ENCODE measurements at places on chromosomes 1 and 21.

DNA sequence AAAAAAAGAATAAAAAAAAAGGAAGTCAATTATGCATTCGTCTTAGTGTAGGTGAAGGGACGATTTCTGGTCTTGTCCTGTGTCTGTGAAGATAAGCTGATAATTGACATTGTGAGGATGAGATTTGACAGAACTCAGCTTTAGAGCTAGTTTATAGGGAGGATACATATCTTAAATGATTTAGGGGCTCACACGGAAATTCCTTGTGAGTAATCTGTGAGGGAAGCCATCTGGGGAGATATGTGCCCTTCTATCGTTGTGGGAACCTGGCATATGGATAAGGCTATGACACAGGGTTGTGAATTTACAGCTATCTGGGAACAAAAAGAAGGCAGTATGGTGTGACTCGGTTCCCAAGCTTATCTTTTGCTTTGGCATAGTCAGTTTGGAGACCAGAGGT lies 71.1 kb downstream of the RABGAP1L start:
- DNase-seq: no peak

GRCh38 chr1:169128562-169128961 lies 22.1 kb downstream of the ATP1B1 start:
- no peak for DNase-seq

GRCh38 chr1:27350663-27351540 lies 9.1 kb downstream of the SYTL1 start:
- no peak for DNase-seq

GRCh38 chr1:18972531-18972930 lies 16.1 kb upstream of the IFFO2 start:
- no peak for DNase-seq

GRCh38 chr1:53511933-53512806 lies 53.0 kb downstream of the DMRTB1 start:
- no peak for DNase-seq

DNA sequence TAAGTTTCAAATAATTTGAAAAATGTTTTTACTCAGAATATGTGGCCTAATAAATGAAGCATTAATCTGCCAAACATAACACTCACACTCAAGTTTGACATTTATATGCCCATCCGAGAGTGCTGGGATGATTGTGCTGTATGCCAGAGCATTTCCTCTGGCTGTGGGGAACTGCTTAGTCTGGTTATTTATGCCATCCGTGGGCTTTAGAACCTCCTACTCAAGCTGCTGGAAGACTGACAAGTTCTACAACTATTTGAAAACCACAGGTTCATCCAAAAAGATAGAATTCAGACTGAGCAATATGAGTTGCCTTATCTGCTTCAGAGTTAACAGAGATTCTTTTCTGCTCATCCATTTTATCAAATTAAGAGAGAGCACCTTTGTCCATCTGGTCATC lies 25.9 kb downstream of the PCNX2 start:
- DNase-seq: no peak

- DNase-seq: no peak
Observed at GRCh38 chr1:35554266-35555211, 2.7 kb downstream of the KIAA0319L start.

- no peak for DNase-seq
Observed at GRCh38 chr1:36740446-36740845, 257.7 kb upstream of the CSF3R start.

GRCh38 chr21:44298301-44298700 lies 1.6 kb upstream of the PFKL start:
- DNase-seq: no peak

DNA sequence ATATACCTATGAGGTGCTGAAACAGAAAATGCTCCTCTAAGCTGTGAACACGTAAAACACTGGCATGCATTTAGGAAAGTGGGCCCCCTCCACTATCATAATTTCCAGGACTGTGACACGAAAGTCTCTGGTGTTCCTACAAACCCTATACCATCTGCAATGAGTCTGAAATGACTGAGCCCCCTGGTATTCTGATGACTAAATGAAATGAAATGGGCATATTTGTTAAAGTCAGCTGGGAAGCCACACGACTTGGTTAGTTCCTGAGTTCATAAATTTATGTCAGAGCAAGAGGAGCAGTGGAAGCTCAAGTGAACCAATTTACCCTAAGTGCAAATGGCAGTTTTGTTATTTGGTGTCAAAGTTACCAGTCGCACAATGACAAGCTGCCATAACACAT lies 182.3 kb downstream of the KCTD3 start:
- no peak for DNase-seq

DNA sequence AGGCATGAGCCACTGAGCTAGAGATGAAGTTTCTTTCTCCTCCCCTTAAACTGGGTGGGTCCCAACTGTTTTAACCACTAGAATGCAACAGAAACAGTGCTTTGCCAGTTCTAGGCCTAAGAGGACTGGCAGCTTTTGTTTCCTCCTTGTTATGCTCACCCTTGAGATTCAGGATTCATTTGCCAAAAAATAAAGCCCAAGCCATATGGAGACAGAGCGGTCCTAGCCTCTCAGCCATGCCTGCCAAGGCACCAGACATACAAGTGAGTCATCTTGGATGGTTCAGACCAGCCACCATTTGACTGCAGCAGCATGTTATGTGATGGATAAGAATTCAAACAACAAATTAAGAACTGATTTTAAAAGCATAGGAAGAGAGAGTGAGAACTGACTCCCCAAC lies 38.1 kb upstream of the STUM start:
- no peak for DNase-seq

DNA sequence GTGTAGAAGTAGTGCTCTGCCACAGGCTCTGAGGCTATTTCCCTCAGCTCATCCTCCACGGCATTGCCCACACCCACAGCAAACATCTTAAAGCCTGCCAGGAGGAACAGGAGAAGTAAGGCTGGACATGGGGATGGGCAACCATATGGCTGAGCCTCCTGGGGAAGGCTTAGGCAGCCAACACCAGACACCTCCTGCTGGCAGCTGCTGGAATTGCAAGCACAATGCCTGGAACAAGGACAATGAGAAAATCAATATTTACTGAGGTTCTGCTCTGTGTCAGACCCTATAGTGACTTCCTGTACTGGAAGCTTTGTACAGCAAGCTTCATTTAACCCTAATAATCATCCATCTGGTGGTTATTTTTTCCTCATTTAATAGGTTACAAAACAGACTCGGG lies 8.2 kb downstream of the MATN1 start:
- DNase-seq: no peak

GRCh38 chr1:182588500-182589396 lies at the start of gene RNASEL:
TSS of gene RNASEL (minus strand) at chr1:182589256. CDS start at chr1:182586806, 2,450 bp downstream.
- DNase-seq: no peak

- DNase-seq: no peak
Observed at GRCh38 chr21:15775291-15775690, 45.5 kb downstream of the USP25 start.

DNA sequence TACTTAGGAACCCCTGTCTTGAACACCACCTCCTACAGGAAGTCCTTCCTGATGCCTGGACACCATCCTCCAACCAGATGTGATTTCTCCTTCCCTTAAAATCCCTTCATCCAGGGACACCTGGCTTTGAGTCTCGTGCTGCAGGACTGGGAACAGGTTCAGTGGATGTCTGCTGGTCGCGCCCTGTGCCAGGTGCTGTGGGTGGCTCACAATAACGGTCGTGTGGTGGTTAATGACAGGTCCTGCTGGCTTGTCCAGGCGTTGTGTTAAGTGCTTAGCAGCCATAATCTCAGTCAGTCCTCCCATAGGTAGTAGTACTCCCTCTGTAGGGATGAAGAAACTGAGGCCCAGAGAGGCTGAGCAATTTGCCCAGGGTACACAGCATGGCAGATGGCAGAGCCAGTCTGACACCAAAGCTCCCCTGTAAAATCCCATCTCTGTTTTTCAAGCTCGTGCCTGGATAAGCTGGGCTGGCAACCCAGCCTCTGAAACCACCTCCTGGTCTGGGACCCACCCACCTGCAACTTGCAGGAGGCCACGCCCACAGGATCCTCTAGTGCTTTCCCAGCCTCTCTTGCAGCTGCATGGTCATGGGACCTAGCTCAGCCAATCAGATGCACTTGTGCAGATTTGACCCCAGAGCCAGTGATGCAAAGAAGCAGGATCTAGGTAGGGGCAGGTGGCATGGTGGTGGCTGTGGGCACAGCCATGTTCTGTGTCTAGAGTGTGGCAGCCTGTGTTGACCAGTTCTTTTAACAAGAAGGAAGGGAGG lies 106.0 kb upstream of the IFFO2 start:
- no peak for DNase-seq

- DNase-seq: no peak
Observed at GRCh38 chr1:232751393-232752140, 53.6 kb upstream of the MAP10 start.

GRCh38 chr1:116411784-116412479 lies 38.9 kb downstream of the ATP1A1 start:
- DNase-seq: no peak

GRCh38 chr1:247286134-247286670 lies 30.3 kb downstream of the VN1R5 start:
- DNase-seq: no peak

GRCh38 chr1:50700621-50701020 lies 259.4 kb downstream of the FAF1 start:
- no peak for DNase-seq

DNA sequence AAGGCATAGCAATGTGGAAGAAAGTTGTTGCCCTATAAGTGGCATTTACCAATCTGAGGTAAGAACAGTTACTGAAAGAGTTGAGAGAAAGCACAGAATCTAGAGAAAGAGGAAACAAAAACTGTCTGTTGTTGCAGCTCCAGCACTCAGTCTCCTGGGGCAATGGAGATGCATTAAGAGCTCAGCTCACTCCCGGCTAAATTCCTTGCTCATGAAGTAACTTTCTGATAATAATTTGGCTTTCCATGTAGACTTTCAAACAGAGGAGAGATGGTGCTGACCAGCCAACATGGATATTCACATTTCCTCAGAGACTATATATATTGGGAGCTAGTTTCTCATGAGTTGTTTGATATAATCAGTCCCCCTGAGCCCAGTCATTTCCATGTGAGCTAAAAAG lies 135.3 kb downstream of the GDAP2 start:
- DNase-seq: no peak

DNA sequence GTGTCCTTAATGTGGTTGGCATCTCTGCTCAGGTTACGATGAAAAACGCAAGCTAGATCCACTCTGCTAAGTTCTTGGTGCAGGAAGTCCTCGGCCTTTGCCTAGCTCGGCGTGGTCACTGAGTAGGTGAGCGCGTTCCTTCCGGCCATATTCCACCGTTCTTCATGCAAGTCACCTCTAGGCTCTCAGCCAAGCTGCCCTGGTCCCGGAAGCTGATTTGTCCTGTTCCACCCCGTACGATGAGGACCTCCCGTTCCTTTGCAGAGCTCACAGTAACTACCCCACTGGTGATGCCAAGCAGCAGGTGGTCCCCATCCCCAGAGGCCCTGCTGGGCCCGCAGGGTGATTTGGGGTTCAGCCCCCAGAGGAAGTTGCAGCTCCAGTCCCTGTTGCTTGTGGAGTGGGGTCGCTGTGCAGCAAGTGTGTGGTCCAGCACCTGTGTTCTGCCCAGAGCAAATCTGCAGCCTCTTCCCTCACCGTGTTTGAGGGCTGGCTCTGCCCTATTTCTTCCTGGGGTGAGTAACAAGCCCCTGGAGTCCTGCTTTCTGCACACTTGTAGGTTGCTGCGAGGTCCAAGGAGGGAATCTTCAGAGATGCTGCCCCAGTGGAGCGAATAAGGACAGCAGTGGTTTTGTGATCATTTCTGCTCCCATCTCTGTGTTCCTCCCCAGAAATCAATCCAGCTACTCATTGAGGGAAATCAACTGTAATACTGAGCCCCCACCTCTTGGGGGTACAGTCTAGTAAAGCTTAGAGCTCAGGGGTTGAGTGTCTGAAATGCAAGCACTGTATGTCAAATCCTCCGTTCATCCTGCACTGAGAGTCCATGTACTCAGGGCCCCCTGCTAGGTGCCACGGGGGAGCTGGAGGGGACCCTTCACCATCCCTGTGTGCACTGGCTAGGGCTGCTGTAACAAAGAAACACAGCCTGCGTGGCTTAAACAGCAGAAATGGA lies 2.3 kb downstream of the UMODL1 start:
- no peak for DNase-seq

DNA sequence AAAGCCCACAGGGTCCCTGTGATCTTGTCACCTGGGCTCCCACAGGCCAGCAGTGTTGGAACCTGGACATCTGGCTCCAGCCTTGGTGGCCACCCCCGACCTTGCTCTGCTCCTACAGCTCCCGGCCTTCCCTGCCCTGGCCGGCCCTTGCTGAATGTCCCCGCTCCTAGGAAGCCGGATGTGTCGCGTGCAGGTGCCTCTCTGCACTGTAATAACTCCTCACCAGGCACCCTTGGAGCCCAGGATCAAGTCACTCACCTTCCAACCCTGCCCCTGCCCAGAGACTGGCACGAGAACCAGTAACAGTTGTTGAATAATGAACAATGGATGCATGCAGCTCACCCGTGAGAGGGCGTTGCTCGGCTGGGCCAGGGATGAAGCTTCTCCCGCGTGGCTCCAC lies 12.1 kb downstream of the PDE9A start:
- no peak for DNase-seq

- DNase-seq: peak; percentile 2
Observed at GRCh38 chr1:106222403-106222802, 834.1 kb upstream of the PRMT6 start.

- DNase-seq: no peak
Observed at GRCh38 chr1:29282924-29283803, 46.8 kb downstream of the PTPRU start.

- DNase-seq: no peak
Observed at GRCh38 chr1:115112496-115113375, 23.4 kb upstream of the TSPAN2 start.

DNA sequence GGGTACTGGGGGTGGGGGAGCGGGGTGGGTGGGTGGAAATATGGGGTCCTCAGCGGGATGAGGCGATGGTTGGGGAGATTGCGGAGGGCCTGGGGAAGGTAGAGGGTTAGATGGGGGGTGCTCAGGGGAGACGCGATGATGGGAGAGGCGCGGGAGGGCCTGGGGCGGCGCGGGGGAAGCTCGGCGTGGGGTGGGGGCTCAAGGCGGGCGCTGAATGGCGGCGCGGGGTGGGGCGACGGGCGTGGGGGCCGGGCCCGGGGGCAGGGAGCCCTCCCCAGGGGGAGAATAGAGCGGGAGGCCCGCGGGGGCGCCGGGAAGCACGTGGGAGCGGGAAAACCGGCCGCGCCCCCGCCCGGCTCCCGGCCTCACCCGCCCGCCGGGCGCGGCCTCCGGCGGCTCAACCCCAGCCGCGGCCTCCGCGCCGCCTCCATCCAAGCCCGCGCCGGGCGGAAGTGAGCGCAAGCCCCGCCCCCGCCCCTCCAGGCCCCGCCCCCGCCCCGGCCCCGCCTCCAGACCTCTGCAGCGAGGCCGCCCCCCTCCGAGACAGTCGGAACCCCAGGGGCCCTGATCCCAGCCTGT lies at the start of gene FAAP20:
TSS of gene FAAP20 (minus strand) at position 454 of the 579 bp plus-strand sequence. CDS start at position 431, 23 bp downstream.
- no peak for DNase-seq

GRCh38 chr1:210711825-210712612 lies 383.3 kb downstream of the HHAT start:
- DNase-seq: no peak
